ENCODE measurements at places on chromosomes 11 and 22. TPM values are rescaled to one million over a fixed set of nuclear protein-coding genes. Genes with fewer than 3 reads are reported as not detected.

DNA sequence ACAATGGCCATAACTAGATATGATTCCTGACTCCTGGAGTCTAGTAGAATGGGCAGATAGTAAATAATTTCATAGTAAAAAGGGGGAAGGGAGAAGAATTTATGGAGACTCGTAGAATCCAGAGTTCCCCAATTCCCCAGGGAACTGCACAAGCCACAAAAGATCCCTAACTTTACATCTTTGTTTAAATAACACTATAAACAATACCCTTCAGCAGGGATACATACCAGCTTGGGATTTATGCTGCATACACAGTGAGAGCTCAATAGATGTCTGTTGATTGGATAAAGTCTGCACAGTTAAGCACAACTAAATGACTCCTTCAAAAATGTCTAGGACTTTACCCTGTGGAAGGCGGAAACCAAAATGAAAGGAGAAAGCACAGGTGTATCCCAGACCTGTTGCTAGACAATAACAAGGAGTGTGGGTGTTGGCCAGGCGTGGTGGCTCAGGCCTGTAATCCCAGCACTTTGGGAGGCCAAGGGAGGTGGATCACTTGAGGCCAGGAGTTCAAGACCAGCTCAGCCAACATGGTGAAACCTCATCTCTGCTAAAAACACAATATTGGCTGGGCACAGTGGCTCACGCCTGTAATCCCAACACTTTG is 6.8 kb downstream of the SLC35F2 start:
- no peak overlapping the region for H3K27ac ChIP-seq
- no peak for DNase-seq
- H3K27me3 ChIP-seq, result no peaks in the 10 kb centered on the region
- no peaks in the 10 kb centered on the region for H3K4me1 ChIP-seq
- H3K4me3 ChIP-seq, result no peak overlapping the region

The POTEH gene
- total RNA-seq, result 0.33 TPM

The APOBEC3A gene
- total RNA-seq, result 0.36 TPM

DNA sequence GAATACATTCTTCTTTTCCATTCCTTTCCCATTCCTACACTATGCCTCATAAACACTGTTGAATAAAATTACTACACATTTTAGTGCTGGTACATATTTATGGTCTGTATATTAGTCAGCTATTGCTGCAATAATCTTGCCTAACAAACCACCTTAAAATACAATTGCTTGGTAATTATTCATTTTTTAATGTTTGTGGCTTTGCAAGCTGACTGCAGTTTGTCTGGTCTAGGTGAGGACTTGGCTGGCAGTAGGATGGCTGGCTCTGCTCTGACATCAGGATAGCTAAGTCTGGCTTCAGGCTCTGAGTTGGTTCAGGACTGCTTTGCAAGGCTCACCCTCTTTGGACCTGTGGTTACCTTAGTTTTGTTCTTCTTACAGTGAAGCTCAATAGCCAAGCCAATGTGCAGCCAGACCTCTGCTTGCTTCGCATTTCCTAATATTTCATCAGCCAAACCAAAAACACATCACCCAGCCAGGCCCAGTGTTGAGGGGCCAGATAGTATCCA is 913.4 kb upstream of the RAG2 start:
- no peak overlapping the region for H3K27ac ChIP-seq
- no peaks in the 10 kb centered on the region for H3K36me3 ChIP-seq
- DNase-seq, result no peak
- H3K4me1 ChIP-seq, result no peaks in the 10 kb centered on the region
- H3K4me3 ChIP-seq, result no peak overlapping the region
- H3K27me3 ChIP-seq, result no peaks in the 10 kb centered on the region

DNA sequence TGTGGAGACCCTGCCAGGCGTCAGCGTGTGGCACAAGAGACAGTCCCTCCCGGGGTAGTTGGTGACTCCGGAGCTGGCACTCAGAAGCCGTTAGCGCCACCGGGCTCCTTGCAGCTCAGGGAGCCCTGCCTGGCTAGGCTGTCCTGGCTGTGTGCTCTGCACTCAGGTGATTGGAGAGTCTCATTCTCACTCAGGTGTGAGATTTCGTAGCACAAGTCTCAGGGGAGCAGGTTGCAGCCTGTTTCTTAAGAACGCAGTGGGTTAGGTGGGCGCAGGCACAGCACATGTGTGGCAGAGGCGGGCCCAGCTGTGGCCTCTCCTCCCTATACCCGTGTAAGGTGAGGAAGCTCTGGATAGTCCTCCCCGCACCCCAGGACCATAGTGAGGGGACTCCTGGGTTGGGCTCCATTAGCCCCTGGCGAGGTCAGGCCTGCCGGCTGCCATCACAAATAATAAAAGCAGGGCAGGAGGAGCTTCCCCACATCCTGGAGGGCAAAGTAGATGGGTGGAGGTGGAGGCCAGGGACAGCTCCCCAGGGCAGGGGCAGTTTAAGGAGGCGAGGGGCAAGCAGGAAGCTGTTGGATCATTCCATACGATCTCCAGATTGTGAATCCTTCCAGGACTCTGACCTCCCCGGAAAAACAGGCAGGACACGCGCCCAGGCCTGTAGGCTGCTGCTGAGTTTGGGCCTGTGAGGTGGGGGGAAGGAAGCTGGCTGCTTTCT is 39.4 kb downstream of the SBF1 start:
- H3K27me3 ChIP-seq, result no peaks in the 10 kb centered on the region
- DNase-seq, result no peak
- no peaks in the 10 kb centered on the region for H3K4me1 ChIP-seq
- H3K27ac ChIP-seq, result no peak overlapping the region
- no peak overlapping the region for H3K4me3 ChIP-seq

DNA sequence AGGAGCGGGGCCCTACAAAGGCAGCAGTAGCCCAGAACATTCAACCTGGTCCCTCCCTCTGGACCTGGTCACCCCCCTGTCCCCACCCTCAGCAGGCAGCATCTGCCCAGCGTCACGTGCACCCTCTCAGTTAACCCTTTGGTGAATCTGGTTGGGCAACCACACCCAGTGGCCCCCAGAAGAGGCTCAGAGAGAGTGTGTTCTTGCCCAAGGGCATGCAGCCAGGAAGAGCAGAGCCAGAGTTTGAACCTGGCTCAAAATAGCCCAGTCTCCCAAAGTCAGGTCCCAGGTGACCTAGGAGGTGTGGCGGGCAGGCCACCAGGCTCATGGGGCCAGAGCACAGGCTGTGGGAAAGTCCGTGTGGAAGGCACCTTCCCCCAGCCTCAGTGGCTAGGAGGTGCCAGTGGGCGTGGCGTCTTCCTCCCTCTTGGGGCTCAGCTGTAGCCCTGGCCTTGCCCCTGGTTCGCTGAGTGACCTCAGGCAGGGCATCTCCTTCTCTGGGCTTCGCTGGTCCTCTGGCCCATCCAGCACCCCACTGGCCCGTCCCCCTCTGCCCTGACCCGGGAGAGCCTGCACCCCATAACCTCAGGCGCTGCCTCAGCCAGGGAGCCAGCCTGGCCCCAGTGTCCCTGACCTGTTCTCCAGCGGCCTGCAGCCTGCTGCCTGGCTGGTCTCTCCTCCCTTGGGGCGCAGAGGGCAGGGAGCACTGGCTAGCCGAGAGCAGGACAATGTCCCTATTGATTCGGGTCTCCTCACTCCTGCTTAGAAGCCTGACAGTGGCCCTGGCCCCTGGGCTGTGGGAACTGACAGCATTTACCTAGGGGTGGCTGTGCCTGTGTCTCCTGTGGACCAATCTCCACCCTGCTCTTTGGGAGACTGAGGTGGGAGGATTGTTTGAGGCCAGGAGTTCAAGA is 7.0 kb downstream of the ALDH3B1 start:
- no peaks in the 10 kb centered on the region for H3K27me3 ChIP-seq
- DNase-seq, result no peak
- peaks cover 6% of the 10 kb centered on the region for H3K36me3 ChIP-seq
- no peak overlapping the region for H3K27ac ChIP-seq
- H3K4me1 ChIP-seq, result peaks cover 36% of the 10 kb centered on the region
- H3K4me3 ChIP-seq, result no peak overlapping the region

DNA sequence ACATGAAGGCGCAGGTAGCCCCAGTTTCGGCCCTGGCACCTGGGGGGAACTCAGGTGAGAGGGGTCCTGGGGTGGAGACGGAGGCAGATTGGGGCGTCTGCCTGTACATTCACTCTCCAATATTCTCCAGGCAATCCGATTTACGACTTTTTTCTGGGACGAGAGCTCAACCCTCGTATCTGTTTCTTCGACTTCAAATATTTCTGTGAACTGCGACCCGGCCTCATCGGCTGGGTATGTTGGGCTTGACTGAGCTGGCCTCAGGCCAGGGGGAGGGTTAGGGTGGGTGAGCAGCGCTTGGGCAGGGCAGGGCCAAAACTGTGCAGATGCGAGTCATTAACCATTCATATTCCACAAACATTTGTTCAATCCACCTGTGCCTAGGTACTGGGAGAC is 1.7 kb downstream of the TM7SF2 start:
- H3K4me3 ChIP-seq, result peak overlapping the region; percentile 49
- peak; percentile 66 for DNase-seq
- H3K27me3 ChIP-seq, result no peaks in the 10 kb centered on the region
- peak overlapping the region; percentile 81 for H3K27ac ChIP-seq
- H3K36me3 ChIP-seq, result peaks cover 12% of the 10 kb centered on the region

DNA sequence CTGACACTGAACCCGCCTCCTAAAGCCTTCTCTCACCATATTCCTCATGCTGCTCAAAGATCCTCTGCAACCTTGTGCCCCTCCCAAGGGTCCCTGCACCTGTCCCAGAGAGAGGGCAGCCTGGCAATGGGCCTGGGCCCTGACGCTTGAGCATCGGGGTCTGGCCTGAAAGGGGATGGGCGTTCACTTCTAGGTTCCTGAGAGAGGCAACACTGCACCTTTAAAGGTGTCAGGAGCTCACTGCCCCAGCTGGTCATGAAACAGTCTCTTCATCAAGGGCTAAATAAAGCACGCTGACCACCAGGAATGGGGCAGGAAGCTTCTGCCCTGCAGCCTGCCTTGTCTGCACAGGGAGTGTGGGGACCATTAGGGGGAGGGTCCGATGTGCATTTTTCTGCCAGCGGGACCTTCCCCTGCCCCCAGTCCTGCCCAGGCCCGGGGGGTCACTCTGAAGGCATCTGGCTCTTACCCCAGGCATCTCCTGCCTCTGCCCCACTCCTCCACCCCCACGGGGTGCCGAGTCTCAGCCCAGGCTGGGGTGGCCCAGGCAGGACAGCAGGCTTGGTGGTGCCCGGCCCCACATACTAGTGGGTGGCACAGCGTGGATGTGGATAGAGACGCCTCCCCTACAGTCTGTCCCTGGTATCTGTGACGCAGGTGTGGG is 3.5 kb downstream of the C11orf21 start:
- H3K27me3 ChIP-seq, result no peaks in the 10 kb centered on the region
- H3K27ac ChIP-seq, result no peak overlapping the region
- H3K4me1 ChIP-seq, result peaks cover 16% of the 10 kb centered on the region
- H3K36me3 ChIP-seq, result no peaks in the 10 kb centered on the region

DNA sequence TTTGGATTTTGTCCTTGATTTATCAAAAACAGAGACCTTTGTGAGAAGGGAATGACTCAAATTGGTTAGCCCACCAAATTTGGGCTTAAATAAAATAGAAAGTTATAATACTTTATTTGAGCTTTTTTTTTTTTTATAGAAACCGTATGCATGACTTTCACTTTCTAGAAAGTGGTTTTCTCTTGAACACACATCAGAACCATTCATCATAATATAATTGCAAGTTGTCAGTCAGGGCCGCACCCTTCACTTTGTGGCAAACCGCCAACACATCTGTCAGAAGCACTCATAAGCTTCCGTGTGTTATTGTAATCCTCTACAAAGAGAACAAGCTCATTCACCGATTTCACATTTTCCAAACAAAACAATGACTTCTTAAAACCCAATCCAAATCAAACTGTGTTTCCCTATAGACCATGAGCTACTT is 76.1 kb downstream of the SOX6 start:
- peak; percentile 51 for DNase-seq
- no peak overlapping the region for H3K27ac ChIP-seq
- H3K4me3 ChIP-seq, result no peak overlapping the region

GRCh38 chr11:105073456-105074165 is 28.5 kb upstream of the CARD16 start:
- H3K27ac ChIP-seq, result no peak overlapping the region
- H3K4me3 ChIP-seq, result no peak overlapping the region
- H3K27me3 ChIP-seq, result no peaks in the 10 kb centered on the region
- no peaks in the 10 kb centered on the region for H3K4me1 ChIP-seq
- DNase-seq, result no peak

- DNase-seq, result no peak
- no peaks in the 10 kb centered on the region for H3K27me3 ChIP-seq
- no peak overlapping the region for H3K27ac ChIP-seq
- H3K4me3 ChIP-seq, result no peak overlapping the region
- no peaks in the 10 kb centered on the region for H3K36me3 ChIP-seq
- no peaks in the 10 kb centered on the region for H3K4me1 ChIP-seq
Measured at GRCh38 chr22:30272781-30273601, 6.3 kb upstream of the OSM start.

The SLC5A12 gene
- total RNA-seq, result under 0.01 TPM

- no peak for DNase-seq
- no peaks in the 10 kb centered on the region for H3K4me1 ChIP-seq
- H3K4me3 ChIP-seq, result no peak overlapping the region
Measured at GRCh38 chr11:120079750-120080610, 57.9 kb downstream of the TRIM29 start.

The CRYAB gene
- total RNA-seq, result 151 TPM

DNA sequence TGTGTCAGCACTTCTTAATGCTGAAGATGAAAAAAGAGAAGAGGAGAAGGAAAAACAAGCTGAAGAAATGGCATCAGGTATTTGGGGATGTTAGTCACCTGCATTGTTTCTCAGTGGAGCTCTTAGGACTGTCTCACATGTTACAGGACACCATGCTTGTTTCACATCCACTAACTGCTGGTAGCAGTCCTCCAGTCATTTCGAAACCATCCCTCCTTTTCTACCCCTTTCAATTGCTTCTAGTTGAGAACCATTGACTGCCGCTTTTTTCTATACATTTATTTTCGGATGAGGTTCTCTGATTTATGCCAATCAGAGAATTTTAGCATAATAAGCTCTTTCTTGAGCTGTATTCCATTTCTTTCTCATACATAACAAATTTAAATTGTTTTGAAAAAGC is 21.5 kb downstream of the BIRC2 start:
- no peak for DNase-seq
- H3K27ac ChIP-seq, result no peak overlapping the region
- H3K27me3 ChIP-seq, result no peaks in the 10 kb centered on the region
- no peaks in the 10 kb centered on the region for H3K4me1 ChIP-seq

The OR4D6 gene
- total RNA-seq, result not detected

GRCh38 chr11:84865791-84866535 is 761.2 kb downstream of the DLG2 start:
- no peak overlapping the region for H3K4me3 ChIP-seq
- H3K27ac ChIP-seq, result no peak overlapping the region
- H3K4me1 ChIP-seq, result peaks cover 5% of the 10 kb centered on the region
- no peaks in the 10 kb centered on the region for H3K36me3 ChIP-seq
- H3K27me3 ChIP-seq, result no peaks in the 10 kb centered on the region

The PHETA2 gene
- 14.6 TPM for total RNA-seq

GRCh38 chr22:49243965-49244364 is 583.7 kb downstream of the BRD1 start:
- H3K36me3 ChIP-seq, result no peaks in the 10 kb centered on the region
- no peak overlapping the region for H3K4me3 ChIP-seq
- H3K27me3 ChIP-seq, result no peaks in the 10 kb centered on the region
- no peak for DNase-seq
- H3K27ac ChIP-seq, result no peak overlapping the region
- no peaks in the 10 kb centered on the region for H3K4me1 ChIP-seq
